ENCODE measurements at places on chromosomes 3 and 15.

- DNase-seq, result no peak
Measured at GRCh38 chr15:96254173-96254572, 76.3 kb upstream of the NR2F2 start.

DNA sequence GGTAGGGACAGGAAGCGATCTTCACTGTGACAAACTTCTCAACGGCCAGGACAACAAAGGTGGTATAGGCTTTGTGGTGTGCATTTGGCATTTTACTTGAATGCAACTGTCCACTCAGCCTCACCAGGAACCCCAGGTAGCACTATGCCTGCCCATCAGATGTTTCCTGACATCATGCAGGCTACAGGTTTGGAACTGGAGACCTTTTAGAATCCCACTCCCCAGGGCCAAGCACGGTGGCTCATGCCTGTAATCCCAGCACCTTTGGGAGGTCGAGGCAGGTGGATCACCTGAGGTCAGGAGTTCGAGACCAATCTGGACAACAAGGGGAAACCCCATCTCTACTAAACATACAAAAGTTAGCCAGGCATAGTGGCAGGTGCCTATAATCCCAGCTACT lies 9.6 kb downstream of the STARD5 start:
- DNase-seq, result no peak

DNA sequence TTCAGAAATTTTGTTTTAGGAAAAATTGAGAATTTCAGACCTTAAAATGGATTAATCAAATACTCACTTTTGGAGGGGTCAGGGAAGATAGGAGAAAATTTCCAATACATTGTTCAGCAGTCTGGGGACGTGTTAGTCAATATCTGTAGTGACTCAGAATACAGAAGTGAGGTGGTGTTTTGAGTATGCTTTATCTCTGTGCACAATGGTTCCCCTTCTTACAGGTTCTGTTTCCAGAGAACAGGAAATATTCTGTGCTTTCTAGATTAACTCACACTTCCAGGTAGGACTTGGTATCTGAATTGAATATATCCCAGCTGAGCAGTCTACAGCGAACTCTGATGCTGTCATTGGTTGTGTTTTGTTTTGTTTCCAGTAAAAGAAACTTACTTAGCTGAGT lies 30.7 kb upstream of the CCDC54 start:
- no peak for DNase-seq

- no peak for DNase-seq
Measured at GRCh38 chr3:50627407-50628051, 10.6 kb downstream of the MAPKAPK3 start.

DNA sequence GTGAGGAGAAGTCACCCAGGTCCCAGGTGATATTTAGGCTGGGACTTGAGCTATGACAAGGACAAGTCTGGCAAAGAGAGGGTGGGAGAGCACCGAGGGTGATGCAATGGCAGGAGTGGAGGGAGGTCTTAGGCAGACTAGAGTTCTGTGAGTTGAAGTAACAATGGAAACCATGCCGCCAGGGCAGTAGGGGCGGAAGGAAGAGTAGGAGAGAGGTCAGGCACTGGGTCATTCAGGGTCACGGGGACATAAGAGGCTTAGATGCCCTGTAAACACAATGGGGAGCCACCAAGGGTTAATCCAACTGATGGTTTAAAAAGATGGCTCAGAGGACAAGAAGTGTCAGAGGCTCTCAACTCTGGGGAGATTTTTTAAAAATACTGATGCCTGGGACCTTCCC lies 199.7 kb upstream of the LRTM1 start:
- no peak for DNase-seq

Measured in stimulated activated CD4-positive, alpha-beta T cell treated with anti-CD3 and anti-CD28 coated beads, Interleukin-1b, Interleukin-23, amount 100 ng/mL, for 4 hours (primary cell).